ENCODE measurements at places on chromosomes 2 and 18. TPM values are rescaled to one million over a fixed set of nuclear protein-coding genes. Genes with fewer than 3 reads are reported as not detected.
A peak's percentile ranks its signal among the peaks of the same experiment; 100 is the strongest.

DNA sequence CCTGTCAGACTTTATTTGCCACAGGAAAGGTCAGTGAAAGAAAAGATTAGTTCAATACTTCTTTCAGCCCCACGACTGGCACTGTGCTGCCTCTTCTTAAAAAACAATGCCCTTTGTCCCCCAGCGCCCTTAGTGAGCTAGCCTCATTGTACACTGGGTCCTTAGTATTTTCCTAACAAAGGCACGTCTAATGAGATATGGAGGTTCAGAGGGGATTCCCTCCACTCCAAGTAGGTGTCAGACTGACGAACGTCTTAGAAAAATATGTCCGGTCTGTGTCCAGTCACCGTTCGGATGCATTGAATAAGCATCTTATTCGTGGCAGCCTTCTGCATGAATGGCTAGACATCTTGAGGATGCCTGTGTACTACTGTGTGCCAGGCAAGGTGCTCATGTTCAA, 1.1 kb downstream of the FECH start:
- no peak for DNase-seq

- DNase-seq: peak; percentile 56
These were observed 33.6 kb downstream of the KIDINS220 start for GRCh38 chr2:8803658-8804379.

DNA sequence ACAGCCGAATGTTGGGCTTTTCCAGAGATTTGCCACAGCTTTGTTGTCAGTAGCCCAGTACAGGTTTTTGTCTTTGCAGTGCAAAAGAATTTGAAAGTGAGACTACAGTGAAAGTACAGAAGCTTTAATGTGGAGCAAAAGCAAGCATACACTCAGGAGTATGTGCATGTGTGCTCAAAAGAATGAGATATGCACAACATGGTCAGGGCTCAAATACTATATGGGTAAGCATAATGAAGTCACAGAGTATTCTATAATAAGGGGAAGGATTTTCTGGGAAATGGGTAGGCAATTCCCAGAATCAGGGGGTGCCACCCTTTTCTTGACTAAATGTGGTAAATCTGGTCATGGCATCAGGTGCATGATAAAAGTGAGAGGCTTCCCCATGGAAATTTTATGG, 72.1 kb upstream of the SULT1C3 start:
- DNase-seq: no peak

GRCh38 chr2:241237949-241238371, 49.5 kb downstream of the ANO7 start:
- DNase-seq: no peak

GRCh38 chr2:99711144-99711543, 221.3 kb upstream of the REV1 start:
- no peak for DNase-seq

Gene REG3A
- not detected for polyA plus RNA-seq

Gene UGT1A8
- polyA plus RNA-seq: not detected

DNA sequence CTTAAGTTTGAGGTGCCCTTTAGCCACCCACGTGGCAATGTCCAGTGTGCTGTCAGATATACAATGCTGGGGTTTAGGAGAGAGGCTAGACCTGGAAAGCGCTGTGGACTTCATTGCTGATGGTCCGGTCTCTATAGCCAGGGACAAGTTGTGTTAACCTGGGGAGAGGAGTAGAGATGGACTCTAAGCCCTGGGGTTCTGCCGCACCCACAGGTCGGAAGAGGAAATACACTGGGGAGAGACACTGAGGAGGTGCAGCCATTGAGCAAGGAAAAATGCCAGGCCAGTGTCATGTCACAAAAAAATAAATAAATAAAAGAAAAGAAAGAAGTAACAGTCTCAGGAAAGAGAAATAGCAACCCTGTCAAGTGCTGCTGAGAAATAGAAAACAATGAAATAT, 106.9 kb upstream of the CBLN2 start:
- no peak for DNase-seq

DNA sequence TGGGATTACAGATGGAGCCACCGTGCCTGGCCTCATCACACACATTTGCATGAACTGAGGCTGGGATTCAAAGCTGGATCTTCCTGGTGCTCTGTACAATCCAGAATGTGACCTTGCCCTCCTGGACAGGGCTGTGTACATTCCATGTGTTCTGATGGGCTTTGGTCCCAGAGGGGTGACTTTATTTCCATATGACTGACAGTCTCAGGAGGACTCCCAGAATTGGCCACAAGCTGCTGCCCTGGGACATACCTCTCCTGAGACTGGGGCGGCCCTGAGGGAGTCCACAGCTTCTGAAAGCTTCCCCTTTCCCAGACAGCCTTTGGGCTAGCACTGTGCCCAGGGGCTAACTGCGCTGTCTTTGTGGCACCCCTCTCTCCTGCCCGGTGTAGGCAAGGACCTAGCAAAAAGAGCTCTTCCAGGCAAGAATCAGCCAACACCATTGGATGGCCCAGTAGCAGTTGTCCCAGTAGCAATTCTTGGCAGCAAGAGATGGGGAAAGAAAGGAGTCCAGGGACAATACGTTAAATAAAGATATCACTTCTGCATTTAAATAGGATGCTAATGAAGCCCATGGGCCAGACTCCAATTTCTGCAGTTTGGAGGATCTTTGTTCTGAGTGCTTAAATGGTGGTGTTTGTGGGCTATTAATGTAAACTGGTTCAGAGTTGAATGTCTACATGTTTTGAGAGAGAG, 26.4 kb upstream of the ZNF532 start:
- no peak for DNase-seq

DNA sequence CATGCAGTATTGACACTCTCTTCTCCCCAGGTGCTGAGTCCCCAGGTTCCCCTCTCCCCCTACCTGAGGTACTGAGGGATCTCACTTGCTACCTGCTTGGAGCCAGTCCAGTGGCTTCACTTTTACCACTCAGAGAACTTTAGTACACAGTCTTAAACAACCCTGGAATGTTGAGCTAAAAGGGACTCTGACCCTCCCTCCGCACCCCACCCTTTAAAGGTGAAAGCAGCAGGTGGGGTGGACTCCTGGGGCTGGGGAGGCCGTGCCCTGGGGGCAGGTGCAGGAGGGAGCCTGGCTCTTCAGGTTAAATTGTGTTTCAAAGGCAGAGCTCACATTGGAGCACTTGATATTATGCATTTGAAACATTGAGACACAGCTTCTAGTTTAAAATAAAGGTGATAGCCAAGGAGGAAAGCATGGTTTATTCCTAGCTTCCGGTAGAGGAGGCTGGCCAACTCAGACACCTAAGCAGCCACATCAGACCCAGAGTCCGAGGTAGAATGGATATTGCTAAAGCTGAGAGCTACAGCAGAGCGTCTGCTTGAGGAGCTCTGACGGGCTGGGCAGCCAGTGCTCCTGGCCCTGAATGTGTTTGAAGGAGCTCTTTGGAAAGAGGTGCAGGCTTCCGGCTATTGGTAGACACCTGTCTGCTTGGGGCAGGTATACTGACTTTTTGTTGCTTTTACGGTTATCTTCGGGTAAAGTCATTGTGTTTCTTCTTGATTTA, 196.4 kb downstream of the AGAP1 start:
- DNase-seq: peak; percentile 21

- DNase-seq: no peak
These were observed 689.6 kb upstream of the HS6ST1 start for GRCh38 chr2:129008055-129008880.

- DNase-seq: no peak
These were observed 456.2 kb downstream of the PARD3B start for GRCh38 chr2:205001300-205001966.

DNA sequence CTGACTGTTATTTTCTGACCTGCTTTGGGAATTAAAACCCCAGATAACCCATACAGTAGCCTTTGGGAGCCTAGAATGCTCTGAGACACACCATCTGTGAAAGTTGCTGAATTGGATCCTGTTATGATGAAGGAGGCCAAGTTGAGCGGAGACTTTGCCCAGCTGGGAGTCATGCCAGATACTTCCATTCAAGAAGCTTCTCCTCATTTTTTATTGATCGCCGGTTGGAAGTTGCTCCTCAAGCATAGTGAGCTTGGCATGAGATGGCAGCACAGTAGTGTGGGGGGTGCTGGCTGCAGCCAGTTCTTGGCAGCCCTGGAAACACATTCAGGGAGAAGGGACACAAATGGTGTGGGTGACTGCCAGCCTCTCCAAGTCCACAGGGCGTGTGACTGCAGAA, 270.7 kb upstream of the NRP2 start:
- peak; percentile 21 for DNase-seq

GRCh38 chr18:59070181-59070912, 69.3 kb upstream of the SEC11C start:
- DNase-seq: peak; percentile 84

- DNase-seq: no peak
These were observed 43.1 kb downstream of the INPP4A start for GRCh38 chr2:98487806-98488189.

Gene MEP1B
- polyA plus RNA-seq: 0.11 TPM

Gene ATP8B1
- polyA plus RNA-seq: 19.2 TPM

DNA sequence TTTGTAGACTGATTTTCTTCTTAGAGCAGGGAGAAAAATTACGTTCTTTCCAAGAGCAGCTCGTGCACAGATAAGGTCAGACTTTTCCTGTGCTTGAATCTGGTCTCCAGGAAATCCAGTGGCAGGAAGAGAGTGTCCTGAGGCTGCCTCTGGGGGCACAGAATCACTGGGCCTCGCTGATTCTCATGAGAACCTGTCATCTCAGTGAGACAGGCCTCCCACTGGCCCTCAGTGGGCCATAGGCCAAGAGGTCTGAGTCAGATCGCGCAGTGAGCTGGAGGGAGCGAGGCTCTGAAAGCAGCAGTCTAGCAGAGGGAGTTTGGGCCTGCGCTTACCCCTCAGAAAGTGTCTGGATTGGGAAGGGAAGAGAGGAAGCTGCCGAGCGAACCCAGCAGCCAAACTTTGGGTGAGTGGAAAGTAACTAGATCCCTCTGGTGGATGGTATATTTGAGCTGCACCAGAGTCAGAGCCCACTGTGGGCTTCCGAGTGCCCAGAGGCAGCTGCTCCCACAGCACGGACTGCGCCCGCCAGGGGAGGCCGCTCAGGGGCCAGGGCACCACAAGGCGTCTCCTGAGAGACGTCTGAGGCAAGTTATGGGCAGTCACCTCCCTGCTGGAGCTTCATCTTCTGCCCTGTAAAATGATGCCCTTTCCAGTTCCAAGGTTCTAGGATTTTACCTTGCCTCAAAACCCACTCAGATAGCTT, 8.2 kb downstream of the GDF7 start:
- DNase-seq: peak; percentile 37

- no peak for DNase-seq
These were observed 176.1 kb downstream of the PTPRM start for GRCh38 chr18:7743256-7743655.

DNA sequence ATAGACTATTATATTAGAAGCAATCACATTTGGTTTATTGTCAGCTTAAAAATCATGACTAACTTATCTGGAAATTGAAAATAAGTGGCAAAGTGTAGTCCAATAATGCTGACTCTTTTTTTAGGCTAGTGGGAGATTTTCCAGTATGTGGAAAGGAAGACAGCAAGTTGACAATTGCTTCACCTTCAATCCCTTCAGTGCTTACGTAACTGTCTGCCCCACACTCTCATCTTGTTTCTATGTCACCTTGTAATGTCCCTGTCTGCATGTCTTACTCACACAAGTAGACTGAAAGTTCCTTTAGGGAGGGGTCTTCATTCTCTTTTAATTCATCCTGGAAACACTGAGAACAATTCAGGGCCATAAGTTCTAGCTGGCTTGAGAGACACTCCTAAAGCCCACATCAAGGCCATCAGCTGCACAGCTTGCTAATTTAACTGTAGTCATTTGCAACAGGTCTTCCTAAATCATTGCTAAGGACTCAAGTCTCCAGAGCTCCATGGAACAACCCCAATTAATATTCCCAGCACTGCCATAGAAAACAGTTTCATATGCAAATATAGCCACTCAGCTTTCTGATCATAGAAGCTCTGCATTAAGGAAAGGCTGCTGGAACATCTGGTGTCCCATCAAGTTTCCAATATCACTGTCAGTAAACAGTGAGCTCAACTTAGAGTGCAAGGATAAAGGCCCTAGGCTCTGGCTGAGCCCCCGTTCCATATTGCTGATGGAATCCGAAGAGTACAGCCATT, 230.5 kb downstream of the ETAA1 start:
- DNase-seq: no peak

- peak; percentile 64 for DNase-seq
These were observed 749 bp downstream of the STK25 start for GRCh38 chr2:241507430-241508239.

DNA sequence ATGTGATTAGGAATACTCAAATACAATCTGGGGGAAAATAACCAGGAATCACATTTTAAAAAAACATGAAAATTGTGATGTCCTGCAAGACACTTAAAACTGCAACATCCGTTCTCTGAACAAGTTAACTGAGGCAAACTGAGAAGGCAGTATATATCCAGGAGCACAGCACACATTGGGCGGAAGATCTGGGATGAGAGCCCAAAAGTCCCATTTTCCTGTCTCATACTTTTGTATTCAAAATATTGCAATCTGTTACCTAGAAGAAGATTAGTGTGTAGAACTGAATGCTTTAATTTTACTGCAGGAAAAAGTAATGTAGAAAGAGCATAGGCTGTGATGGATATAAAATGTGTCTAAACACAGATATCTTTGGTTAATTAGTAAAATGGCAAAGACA, 276.8 kb upstream of the FANCL start:
- DNase-seq: no peak

DNA sequence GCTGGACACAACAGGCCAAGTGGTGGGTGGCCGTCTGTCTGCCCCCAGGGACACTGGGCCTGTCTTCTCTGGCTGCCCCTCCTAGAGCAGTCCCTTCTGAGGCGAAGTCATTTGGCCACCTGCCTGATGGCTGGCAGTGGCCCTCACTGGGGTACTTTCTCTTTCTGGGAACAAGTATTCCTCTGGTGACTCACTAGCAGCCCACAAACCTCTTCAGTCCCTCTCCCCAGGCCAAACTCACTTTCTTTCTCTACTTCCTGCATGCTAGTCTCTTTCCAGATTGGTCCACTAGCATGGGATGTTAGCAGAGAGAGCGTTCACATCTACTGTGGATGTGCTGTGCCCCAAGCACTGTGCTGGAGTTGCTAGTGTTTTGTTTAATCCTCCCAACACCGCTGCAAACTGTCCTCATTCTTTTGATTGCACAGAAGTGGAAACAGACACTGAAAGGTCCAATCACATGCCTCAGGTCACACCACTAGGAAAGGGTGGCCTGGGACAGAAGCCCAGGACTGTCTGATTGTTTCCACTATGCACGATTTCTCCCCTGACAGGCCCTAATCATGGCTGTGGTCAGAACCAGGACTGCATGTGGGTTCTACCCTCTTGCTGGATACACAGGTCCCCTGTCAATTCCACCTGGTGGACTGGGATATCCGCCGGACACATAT, 5.2 kb downstream of the DYSF start:
- no peak for DNase-seq

Gene PROKR1
- 0.11 TPM for polyA plus RNA-seq

Gene CPLX4
- polyA plus RNA-seq: not detected

DNA sequence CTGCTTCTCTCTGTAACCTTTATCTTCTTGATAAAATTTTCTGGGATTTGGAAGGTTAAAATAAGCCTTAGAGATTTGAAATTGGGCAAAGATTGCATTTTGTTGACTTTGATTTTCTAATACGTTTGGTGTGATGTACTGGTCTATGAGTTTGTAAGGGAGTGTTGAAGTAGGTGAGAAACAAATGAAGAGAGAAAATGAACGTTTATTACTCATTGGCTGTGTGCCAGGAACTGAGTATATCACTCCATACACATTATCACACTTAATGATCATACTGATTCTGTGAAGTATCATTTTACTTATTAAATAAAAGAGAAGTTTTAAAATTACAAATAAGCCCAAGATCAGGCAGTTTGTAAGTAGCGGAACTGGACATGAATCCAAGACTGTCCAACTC, 795.1 kb upstream of the ZEB2 start:
- no peak for DNase-seq

- no peak for DNase-seq
These were observed 556.2 kb upstream of the ZEB2 start for GRCh38 chr2:145076085-145076484.

GRCh38 chr2:65061146-65061909, 5.1 kb downstream of the CEP68 start:
- DNase-seq: no peak

Gene SLC5A7
- 0.07 TPM for polyA plus RNA-seq

Data from left lung (tissue), 14 donors.